Activated CD8-positive, alpha-beta memory T cell treated with anti-CD3 and anti-CD28 coated beads for 48 hours (primary cell): ENCODE measurements at places on chromosomes 3 and 15.

DNA sequence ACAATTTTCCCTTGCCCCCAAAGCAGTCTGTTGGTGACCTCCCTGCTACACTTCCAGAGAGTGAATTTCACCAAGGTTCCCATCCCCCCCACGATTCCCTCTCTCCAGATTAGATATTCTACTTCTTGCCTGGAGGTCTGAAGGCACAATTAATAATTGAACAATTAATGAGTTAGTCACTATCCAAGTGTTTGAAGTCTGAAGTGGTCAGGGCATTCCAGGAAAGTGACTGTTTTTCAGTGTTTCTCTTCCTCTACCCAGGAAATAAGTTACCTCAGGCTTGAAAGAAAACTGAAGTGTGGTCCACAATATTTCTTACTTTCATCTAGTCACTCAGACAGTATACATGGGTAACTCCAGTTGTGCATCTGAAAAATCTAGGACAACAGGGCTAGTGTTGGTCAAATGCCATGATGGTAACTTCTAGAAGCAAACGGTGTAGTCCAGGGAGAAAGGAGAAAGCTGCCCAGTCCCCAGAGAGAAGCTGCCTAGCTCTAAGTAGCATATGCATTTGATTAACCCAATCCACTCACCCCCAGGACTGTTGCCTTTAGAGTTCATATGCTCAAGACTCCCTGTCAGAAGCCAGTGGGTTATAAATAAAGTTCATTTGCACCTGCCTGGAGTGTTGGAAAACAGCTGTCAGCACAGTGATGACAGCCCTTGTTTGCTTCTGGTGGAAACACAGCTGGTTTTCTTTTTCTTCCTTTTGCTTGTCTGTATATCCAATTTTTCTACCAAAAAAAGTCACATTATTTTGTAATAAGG is 2.3 kb upstream of the TM4SF4 start:
- no peak for DNase-seq

GRCh38 chr3:39721076-39721475 is 88.3 kb upstream of the MYRIP start:
- DNase-seq = no peak

DNA sequence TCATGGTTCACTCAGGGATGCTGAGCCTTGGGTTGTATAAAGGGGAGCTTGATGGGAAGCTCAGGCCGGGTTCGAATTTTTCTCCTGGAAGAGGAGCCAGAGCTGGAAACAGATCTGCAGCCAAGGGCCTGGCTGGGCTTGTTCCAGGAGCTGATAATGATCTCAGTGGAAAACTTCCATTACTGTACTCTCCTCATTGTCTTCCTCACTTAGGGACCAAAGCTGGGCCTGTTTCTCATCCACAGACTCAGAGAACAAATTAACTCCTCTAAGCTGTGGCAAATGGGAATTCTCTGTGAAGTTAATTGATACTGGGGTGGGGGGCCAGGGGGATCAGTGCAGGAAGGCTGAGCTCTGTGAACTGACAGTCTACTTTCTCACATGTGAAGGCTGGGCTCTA is 92.0 kb downstream of the PRICKLE2 start:
- DNase-seq = no peak

DNA sequence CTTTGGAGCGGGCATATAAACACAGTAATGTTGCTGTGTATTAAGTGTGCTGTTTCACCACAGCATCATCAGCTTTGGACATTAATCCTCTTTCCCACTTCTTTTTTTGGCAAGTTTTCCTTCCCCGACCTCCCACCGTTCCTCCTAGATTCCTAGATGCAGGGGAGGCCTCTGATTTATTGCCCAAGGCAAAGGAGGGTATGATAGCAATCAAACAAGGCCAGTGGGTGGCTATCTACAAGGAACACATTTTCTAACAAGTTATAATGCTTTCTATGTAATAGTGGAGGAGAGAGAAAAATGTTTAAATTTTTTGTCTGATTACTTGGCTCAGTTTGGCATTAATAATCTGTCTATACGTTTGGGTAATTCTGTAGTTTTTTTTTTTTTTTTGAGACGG is 38.1 kb downstream of the ATG7 start:
- no peak for DNase-seq

DNA sequence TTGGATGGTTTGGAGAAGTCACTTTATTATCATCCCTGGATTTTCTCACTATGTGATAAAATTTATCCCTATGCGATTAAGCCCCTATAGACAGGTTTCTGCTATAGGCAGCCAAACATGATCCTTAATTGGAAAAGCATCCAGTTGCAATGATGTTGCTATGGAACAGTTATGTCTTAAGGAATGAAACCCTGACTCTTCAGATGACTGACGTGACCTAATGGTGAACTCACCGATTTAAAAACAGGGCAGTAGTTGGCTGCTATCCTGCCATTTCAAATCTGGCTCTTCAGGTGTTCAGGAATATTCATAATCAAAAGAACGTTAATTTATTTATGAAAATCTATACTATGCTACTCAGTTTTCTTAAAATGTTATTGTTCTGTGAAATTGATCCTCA is 106.8 kb upstream of the ROBO1 start:
- no peak for DNase-seq
